ENCODE measurements at places on chromosomes 3 and 15.
A peak's percentile ranks its signal among the peaks of the same experiment; 100 is the strongest.

DNA sequence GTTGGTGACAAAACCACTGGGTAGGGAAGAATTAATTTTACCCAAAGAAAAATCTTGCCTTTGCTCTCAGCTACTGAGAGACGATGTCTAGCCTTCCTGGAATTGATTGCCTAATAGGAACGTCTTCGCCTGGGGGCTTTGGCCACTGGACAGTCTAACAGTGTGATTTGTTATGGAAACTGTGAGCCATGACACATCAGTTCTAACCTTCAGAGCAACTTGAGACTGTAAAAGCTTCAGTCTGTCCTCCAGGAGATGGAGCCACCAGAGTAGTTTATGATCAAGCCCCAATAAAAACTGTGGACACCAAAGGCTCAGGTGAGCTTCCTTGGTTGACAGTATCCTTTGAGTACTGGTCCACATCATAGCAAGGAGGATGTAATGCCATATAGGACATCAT is 235.8 kb upstream of the TMCO5A start:
- DNase-seq = no peak

- no peak for DNase-seq
Measured at GRCh38 chr3:10981961-10982360, 10.6 kb upstream of the SLC6A1 start.

DNA sequence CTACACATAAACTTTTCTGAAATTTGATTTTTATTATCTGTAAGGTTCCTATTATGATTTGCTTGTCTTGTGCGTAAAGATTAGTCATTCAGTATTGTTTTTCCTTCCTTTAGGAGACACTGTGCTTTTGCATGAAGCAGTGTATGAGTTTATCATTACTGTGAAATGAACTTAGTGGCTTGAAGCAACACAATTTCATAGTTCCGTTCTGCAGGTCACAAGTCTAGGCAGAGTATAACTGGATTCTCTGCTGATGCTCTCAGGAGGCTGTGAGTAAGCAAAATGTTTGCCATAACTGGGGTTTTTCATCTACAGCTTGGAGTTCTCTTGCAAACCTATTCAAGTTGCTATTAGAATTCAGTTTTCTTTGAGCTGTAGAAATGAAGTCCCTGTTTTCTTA is 1136.1 kb downstream of the OTOL1 start:
- DNase-seq = no peak

GRCh38 chr3:128321418-128321817 is 145.3 kb downstream of the DNAJB8 start:
- DNase-seq = no peak

DNA sequence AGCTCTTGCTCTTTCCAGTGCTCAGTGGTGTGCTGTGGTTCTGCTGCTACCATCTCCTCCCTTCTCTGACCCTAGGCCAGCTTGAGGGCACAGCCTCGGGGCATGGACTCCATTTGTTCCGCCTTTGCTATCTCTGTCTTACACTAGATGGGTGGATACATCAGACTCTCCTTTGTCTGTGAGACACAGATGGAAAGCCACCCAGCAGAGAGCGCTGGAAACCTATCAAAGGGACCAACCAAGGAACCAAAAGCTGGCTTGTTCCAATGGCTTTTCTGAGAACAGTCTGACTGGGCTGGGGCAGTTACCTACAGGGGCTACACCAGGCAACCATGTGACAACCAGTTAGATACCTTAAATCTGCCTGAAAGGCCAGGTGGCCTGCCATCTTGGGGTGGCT is 63.8 kb downstream of the NPTN start:
- DNase-seq = no peak

DNA sequence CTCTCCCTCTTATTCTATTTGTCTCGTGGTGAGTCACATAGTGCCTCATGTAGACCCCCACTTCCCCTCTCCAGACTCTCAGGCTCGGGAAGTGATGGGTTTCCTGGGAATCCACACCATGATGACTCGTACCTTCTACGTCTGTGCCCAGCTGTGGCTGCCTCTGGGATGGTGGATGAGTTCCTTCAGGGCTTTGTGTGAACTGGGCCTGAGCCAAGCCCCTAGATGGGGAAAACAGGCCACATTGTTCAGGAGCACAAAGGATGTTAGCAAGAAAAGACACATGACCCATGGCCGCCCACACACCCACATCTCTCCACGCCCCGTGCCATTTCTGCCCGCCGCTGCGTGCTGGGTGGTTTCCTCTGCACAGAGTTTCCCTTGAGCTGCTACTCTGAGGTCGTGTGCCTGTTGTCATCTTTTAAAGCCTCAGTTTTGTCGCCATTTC is 10.5 kb downstream of the ISG20 start:
- peak; percentile 61 for DNase-seq

- no peak for DNase-seq
Measured at GRCh38 chr15:27341780-27342343, 370.9 kb downstream of the GABRG3 start.

DNA sequence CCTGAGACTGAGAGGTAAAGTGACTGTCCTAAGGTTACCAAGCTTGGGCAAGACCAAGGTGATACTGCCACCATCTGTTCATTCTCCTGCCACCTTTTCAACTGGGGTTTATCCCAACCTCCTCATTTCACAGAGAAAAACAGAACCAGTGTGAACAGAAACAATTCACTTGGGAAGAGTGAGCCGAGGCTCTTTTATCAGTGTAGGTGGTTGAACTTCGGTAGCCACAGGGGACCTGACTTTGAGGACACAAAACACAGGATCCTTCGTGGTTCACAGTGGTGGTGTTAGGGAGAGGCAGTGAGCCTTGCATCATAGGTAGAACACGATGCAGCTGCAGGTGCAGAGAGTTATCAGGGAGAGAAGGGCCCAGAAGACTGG is 72.8 kb upstream of the ICE2 start:
- DNase-seq = no peak

- no peak for DNase-seq
Measured at GRCh38 chr3:41854956-41855355, 106.9 kb downstream of the ULK4 start.

DNA sequence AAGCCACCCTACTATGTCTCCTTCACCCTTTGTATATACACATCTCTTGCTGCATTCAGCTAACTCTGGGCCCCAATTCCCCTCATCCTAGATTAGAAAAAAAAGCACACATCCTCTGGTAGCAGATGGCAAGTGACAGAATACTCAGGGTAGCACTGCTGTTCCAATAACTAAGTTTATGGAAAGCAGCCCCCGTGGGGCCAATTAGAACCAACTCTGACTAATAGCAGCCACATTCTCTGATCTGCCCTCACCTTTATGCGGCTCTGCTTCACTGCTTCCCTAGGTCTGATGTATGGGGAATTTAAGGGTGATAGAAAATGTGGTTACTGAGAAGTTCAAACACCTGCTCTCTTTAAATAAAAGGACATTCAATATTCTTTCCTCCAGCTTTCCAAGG is 74.9 kb upstream of the SETMAR start:
- DNase-seq = no peak

DNA sequence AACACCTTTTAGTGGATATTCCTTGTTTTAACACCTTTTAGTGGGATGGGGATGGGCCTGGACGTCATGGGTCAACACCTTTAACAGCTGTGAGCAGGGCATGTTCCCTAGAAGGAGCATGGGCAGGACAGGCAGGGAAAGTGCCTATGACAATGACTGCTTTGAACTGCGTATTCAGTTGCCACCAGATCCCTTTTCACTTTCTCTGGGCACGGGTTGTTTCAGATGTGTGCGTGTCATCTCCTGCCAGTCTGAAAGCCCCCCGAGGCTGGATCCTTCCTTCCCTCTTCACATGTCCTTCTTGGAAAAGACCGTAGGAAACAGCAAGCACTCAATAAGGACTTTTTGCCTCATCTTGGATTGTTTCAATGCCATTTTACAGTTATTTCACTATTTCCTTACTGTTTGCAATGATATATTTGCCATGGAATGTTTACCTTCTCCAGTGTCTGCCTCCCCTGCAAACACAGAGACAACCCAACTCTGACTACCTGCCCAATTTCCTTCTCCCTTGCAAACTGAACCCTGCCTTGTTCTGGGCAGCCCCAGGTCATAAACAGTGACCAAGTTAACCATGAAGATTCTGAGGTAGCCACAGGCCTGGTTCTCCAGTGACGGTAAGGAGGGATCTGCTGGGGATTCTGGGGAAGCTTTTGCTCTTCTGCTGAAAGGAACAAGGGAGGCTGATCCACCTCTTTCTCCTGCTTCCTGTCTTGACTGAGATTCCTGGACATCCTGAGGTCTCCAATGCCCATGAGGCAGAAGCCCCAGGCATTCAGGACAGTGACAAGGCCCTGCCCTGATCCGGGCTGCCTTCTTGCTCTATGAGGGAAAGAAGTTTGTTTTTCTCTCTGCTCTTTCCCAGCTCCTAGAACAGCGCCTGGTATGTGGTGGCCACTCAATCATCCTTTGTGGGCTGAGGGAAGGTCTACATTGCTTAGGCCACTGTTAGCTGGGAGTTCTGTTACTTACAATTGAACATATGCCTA is 51.8 kb downstream of the NOX5 start:
- DNase-seq = no peak

DNA sequence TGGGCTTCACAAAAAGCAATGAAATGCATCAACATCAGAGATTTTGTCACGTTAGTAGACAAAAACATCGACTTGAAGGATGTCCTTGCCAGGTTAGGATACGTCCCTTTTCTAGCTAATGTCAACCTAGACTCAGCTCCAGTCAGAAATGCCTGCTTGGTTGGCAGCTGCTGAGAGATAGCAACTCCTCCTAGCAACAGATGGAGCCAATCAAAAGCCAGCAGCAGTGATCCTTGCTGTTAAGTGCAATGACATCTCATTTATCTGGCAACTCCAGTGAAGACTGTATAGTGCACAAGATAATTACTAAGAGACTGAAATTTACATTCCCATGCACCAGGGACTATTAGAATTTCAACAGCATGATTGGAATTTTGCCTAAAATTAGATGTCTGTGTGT is 424.1 kb downstream of the FGF12 start:
- no peak for DNase-seq

- no peak for DNase-seq
Measured at GRCh38 chr15:62799037-62799436, 243.5 kb upstream of the TPM1 start.

DNA sequence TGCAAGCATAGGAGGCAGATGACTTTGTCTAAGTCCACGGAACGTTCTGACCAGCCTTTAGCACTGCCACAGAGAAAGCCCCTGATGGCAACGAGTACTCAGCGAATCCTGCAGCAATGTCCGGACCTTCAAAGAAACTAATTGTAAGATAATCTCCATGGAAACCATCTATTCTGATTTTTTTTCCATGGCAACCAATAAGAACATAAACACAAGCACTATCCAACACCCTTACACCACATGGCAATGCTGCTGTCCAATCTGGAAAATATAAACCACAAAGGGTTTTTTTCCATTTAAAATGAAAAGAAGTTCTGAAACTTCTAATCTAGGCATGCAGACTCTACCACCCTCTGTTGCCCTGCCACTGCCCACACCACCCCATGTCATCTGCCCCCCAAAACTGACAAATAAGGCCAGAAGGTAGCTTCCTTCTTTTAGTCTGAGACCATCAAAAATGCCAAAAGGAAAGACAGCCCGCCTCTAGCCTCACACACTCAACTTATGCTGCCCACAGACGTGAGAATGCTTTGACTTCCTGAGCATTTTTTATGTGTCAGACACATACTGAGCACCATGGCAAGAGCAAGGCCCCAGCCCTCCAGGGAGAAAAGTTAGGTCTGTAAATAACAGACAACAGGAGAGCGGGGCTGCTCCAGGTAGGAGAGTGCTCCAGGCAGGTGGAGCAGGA is 44.5 kb downstream of the POC1A start:
- DNase-seq = no peak

- no peak for DNase-seq
Measured at GRCh38 chr15:80679167-80679803, 15.8 kb upstream of the ABHD17C start.

- no peak for DNase-seq
Measured at GRCh38 chr3:109930582-109930981, 593.2 kb upstream of the DPPA4 start.

DNA sequence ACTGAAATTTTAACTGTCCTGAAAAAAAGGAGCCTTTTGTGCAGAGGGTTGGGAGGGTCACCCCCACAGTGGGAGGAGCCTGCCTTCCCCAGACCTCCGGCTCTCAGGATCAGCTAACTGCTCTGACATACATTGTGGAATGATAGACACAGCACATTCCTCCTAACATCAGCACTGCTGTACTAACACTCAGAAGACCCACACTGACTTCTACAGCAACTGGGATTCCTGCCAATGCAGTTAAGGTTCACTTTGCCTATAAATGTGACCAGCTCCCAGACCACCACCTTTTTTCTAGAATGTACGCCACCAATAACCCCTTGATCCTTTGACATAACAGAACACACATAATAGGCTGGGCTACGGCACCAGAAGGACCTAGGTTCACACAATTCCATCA is 3.2 kb downstream of the CPEB1 start:
- DNase-seq = no peak

DNA sequence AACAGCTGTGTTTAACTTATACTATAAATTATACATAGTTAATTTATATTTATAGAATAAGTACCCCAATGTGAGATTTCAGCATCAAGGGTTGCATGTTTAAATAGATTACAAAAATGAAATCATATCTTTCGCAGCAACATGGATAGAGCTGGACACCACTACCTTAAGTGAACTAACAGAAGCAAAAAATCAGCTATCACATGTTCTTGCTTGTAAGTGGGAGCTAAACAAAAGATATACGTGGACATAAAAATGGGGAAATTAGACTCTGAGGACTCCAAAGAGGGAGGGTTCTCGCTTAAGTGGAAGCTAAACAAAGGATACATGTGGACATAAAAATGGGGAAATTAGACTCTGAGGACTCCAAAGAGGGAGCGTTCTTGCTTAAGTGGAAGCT is 626.5 kb upstream of the DPPA4 start:
- DNase-seq = no peak

- no peak for DNase-seq
Measured at GRCh38 chr15:63287109-63287508, 9.7 kb downstream of the APH1B start.

- DNase-seq = no peak
Measured at GRCh38 chr15:90205886-90206285, 4.8 kb downstream of the SEMA4B start.

GRCh38 chr3:142596726-142597088 is 514 bp downstream of the PLS1 start:
- no peak for DNase-seq

GRCh38 chr15:38610748-38611147 is 46.1 kb upstream of the RASGRP1 start:
- DNase-seq = no peak

DNA sequence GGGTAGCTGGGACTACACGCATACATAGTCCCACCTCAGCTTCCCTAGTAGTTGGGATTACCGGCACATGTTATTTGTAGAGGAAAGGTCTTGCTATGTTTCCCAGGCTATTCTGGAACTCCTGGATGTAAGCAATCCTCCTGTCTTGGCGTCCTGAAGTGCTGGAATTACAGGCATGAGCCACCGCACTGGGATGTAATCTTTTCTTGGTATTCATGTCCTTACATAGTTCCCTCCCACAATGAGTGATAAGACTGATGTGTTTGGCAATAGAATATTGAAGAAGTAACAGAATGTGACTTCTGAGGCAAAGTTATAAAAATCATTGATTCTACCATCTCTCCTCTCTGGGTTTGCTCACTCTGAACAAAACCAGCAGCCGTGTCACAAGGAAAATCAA is 22.7 kb upstream of the ALCAM start:
- DNase-seq = no peak

- DNase-seq = no peak
Measured at GRCh38 chr3:30550246-30550645, 56.2 kb upstream of the TGFBR2 start.

- no peak for DNase-seq
Measured at GRCh38 chr3:33777996-33778395, 20.4 kb upstream of the PDCD6IP start.

- DNase-seq = no peak
Measured at GRCh38 chr15:64461721-64462162, 1.4 kb downstream of the ZNF609 start.

GRCh38 chr15:66386204-66387123 is at the start of gene MAP2K1:
Gene MAP2K1 (plus strand): TSS chr15:66386912. CDS start chr15:66387348, 436 bp downstream.
- DNase-seq = peak; percentile 93
